Renal cortical epithelial cell (primary cell): ENCODE measurements at places on chromosomes 13 and 19. TPM values are rescaled to one million over a fixed set of nuclear protein-coding genes. Genes with fewer than 3 reads are reported as not detected.
A peak's percentile ranks its signal among the peaks of the same experiment; 100 is the strongest.

DNA sequence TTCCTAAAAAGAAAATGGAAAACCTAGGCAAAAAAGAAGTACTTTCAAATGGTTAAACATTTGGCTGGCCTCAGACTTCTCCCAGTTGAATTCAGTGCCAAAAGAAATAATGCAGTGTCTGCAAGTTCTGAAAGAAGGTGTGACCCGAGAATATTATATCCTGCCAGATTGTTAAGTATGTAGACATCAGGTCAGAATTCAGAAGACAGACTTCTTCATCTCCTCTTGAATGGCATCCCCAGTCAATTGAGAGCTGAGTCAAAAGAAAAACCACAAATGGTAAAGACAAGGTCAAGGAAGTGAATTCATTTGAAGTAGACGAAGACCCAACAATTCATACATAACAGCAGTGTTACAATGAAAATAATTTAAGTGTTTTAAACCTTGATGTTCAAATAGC, 194.5 kb downstream of the NBEA start:
- DNase-seq: no peak

- no peak for DNase-seq
Measured at GRCh38 chr13:96629331-96629730, 364.9 kb downstream of the OXGR1 start.

GRCh38 chr13:113769881-113770280, 10.9 kb downstream of the TMEM255B start:
- DNase-seq: no peak

DNA sequence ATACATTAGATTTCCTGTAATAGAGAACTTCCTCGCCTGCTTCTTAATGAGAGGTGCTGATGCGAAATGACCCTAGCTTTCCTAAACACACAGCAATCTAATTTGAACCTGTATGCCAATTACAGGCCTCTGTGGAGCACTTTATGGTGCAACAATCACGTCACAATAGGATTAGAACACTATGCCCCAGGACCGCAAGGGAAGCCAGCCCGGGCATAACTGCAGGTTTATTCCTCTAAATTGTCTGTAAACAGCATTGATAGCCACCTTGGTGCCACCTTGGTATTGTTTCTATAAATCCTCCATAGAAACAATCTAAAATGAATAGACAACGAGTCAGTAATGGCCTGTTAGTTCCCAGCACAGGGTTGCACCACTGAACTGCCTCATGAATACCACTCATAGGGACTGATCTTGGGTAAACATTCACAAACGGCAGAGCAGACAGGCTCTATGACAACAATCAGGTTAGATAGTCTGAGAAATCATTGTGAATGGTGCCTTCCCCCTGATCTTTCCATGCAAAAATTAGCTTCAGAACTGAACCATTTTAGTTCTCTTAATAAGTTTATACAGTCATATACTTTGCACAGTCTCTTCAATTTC, 182.5 kb upstream of the OBI1 start:
- DNase-seq: no peak

DNA sequence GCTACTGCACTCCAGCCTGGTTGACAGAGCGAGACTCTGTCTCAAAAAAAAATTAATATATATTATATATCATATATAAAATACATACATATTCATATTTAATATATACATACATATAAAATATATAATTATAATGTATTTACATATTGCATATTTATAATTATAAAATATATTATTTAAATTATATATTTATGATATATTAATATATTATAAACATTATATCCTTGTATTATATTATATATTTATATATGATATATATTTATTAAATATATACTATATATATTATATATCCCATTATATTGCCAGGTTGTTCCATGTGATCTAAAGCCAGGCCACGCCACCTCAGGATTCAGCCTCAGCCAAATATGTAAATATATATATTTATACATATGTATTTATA, 9.7 kb downstream of the BRME1 start:
- DNase-seq: no peak

- peak; percentile 85 for DNase-seq
Measured at GRCh38 chr13:22836475-22836874, 344.3 kb upstream of the SGCG start.

GRCh38 chr19:10412257-10412977, 7.9 kb upstream of the PDE4A start:
- no peak for DNase-seq

- DNase-seq: no peak
Measured at GRCh38 chr13:42490676-42491075, 83.3 kb upstream of the TNFSF11 start.

GRCh38 chr13:95547531-95548167, 4.9 kb upstream of the CLDN10 start:
- no peak for DNase-seq

DNA sequence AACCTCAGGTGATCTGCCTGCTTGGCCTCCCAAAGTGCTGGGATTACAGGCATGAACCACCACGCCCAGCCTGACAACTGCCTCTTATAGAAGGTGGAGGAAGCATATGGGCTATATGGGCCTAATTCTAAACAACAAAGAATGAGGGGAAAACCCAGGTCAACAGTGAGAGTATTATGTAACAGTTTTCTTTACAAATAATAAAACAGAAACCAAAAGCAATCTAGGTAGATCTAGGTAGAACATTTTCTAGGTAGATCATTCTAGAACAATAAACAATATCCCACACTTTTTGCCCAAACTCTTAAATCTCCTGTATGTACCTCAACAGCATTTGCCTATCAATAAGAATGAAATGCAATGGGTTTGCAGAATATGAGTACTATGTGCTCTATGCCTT, 267.4 kb downstream of the ABCC4 start:
- no peak for DNase-seq

- no peak for DNase-seq
Measured at GRCh38 chr19:37221136-37221535, 3.1 kb downstream of the ZNF383 start.

- DNase-seq: no peak
Measured at GRCh38 chr19:46533621-46534081, 38.0 kb upstream of the PNMA8B start.

DNA sequence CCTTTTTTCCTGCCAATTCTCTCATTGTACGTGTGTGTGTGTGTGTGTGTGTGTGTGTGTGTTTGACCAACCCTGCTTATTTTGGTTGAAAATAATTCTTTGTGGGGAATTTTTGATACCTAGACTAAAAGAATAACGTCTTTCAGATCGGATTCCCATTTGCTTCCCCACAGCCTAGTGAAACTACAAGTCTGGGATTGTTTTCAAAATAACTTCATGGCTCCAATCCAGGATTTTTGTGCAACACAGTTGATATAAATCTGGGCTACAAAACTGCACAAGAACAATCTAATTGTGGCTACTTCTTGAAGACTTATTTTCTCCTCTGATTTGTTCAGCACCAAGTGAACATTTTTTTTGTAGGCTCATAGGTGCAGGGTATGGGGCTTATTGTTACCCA, 332.8 kb upstream of the MIR17HG start:
- no peak for DNase-seq

DNA sequence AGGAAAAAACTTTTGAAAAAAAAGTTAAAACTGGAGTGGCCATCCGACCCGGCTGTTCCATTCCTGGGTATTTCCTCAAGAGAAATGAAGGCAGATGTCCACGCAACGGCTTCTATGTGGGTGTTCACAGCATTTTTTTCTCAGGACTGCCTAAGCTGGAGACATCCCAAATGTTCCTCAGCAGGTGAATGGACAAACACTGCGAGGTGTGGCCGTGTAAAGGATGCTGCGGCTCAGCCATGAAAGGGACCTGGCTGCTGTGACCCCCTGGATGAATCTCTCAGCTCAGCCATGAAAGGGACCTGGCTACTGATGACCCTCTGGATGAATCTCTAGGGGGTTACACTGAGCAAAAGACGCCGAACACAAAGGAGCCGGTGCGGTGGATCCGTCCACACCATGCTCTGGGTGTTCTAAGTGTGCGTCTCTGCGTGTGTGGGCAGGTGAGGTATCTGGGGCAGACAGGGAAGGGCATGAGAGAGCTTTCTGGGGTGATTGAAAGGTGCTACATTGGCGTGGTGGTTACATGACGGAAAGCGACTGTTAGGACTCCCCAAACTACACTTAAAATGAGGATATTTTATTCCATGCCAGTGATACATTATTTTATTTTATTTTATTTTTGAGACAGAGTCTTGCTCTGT, 7.2 kb upstream of the ASPDH start:
- no peak for DNase-seq

GRCh38 chr13:111216166-111216960, 101.3 kb downstream of the ARHGEF7 start:
- DNase-seq: no peak

DNA sequence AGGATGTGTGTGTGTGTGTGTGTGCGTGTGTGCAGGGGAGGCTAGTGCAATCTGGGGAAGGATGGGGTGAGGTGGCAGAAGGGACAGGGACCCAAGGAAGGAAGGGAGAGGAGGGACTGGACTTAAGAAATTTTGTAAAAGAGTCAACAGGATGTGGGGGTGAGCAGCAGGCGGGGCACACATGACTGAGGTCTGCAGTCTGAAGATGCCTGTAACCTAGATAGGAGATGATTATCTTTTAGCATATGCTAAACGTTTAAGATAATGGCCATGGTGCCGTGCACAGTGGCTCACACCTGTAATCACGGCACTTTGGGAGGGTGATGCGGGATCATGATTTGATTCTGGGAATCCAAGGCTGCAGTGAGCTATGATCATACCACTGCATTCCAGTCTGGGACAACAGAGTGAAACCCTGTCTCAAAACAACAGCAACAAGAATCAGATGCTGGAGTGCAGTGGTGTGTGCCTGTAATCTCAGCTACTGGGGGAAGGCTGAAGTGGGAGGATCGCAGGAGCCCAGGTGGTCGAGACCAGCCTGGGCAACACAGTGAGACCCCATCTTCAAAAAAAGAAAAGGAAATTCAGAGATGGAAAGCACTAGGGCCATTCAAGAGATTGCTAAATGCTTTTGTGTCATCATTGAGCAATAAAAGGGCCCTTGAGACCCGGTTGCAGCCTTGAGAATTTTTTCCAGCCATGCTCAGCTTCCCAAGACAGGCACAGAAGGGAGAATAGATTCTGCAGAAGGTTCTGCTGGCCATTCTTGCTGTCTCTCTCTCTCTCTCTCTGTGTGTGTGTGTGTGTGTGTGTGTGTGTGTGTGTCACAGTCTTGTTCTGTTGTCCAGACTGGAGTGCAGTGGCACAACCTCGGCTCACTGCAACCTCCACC, 3.8 kb upstream of the ZNF414 start:
- no peak for DNase-seq

GRCh38 chr19:50475736-50476223, 527 bp upstream of the EMC10 start:
- DNase-seq: no peak

- DNase-seq: no peak
Measured at GRCh38 chr13:106098778-106099177, 436.7 kb downstream of the EFNB2 start.

DNA sequence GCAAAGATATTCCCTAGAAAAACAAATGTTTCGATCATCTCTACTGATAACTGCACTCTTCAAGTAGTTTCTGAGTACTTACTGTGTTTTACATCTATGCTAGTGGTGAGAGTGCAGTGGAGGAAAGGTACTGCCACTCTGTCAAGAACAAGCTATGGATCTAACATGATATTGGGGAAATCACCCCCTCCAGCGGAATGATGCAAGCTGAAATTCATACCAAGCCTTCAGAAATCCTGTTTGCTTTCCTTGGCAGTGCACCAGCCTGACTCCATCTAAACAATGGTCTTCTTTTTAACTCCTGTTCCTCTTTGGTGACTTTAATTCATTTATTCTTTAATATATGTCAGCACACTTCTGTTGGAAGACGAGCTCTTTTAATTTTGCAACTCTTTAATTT, 238.0 kb downstream of the PCDH9 start:
- DNase-seq: peak; percentile 52

DNA sequence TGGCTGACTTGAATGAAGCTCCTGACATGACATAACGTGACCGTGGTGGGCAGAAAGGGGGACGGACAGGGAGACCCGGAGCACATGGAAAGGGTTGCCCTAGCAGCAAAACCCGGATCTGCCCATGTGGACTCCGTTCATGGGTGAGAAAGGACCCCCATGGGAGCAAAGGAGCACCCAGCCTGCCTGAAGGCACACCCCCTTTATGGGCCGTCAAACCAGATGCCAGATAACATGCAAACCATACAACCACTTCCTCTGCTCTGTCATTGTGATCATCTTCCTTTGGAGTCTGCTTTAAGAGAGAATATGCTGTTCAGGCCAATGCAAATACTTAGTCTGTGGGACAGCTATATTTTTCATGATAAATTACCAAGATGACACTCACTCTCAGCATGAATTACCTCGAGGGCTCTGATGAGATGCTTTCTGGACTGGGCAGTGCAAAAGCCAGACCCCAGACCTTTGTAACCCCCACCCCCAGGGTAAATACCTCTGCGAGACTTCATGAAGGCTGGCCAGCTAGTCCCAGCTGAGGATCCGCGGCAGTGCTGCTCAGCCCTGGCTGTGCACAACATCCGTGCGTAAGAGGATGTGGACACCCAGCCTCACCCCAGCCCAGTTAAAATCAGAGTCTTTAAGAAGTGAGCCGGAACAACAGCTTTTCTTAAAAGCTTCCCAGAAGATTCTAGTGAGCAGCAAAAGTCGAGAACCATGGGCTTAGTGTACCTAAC, 126.6 kb downstream of the USP12 start:
- no peak for DNase-seq

- no peak for DNase-seq
Measured at GRCh38 chr19:42628411-42629140, 33.9 kb upstream of the CEACAM8 start.

- DNase-seq: peak; percentile 12
Measured at GRCh38 chr13:106407338-106407737, 128.1 kb downstream of the EFNB2 start.

Gene LRRC25
- total RNA-seq: not detected in 2 replicates

Gene ZNF132
- total RNA-seq: 3.1 and 7.6 TPM in 2 replicates

Gene TSEN34
- total RNA-seq: 82.5 and 151 TPM in 2 replicates

Gene MCEMP1
- not detected in 2 replicates for total RNA-seq

Gene ADAMTS10
- 0.69 and 10.7 TPM in 2 replicates for total RNA-seq

Gene CD79A
- 0.10 TPM in 1 of 2 replicates, not detected in the other for total RNA-seq

Gene CAB39L
- total RNA-seq: 10.2 and 12.2 TPM in 2 replicates

Gene ZNF100
- total RNA-seq: 4.3 and 7.7 TPM in 2 replicates

Gene ZNF155
- total RNA-seq: 7.6 and 11.9 TPM in 2 replicates

Gene TEKTIP1
- total RNA-seq: not detected in 2 replicates

Gene ZNF628
- 3.5 and 6.0 TPM in 2 replicates for total RNA-seq

Gene IL12RB1
- not detected in 2 replicates for total RNA-seq

Gene TNFSF13B
- total RNA-seq: 1.3 and 4.7 TPM in 2 replicates

Gene ABHD17A
- 34.2 and 46.7 TPM in 2 replicates for total RNA-seq

Gene COL5A3
- not detected in 2 replicates for total RNA-seq

Gene PCDH9
- 0.52 and 4.6 TPM in 2 replicates for total RNA-seq
